Tibial nerve (tissue), 4 donors: ENCODE measurements at places on chromosomes 13 and 19. TPM values are rescaled to one million over a fixed set of nuclear protein-coding genes. Genes with fewer than 3 reads are reported as not detected.

DNA sequence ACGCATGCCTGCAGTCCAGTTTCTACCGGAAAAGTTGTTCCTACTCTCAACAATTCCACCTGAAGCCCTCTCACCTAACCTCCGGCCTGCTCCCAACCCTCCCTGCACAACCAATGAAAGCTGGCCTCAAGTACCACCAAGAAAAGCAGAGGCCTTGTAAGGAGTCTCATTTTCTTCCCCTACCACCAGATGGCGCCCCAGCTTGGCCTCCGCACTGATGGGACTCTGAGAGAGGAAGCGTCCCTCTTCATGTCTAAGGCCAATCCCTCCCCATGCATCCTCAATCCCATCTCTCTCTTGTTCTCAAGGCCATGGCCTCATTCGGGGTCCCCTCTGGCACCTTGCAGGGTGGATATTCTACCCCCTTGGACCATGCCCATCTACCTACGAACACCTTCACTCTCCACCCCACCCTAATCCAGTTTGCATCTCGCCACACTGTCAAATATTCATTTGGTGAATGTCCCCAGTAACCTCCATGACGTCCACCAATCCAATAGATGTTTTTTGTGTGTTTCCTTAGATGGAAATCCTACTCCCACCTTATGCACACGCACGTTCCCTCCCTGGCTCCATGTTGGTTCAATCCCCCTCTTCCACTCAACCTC lies 412.8 kb downstream of the ZNF536 start:
- peak; percentile 30 for DNase-seq

DNA sequence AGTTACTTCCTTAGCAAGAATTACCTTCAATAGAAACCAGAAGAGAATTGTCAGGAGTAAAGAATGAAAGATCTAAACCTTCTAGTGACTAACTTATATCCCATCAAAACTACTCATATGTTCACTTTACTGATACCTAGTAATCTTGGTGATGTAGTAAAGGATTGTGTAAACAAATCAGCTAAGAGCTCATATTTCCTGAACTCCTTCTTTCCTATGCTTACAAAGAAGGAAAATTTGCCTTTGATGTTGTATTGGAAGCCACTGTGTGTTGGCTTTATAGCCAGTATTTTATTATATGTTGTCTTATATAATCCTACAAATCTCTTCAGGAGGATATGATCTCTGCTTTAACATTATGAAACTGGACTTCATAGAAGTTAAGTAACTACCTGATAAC lies 671.0 kb downstream of the PCDH9 start:
- DNase-seq: no peak

DNA sequence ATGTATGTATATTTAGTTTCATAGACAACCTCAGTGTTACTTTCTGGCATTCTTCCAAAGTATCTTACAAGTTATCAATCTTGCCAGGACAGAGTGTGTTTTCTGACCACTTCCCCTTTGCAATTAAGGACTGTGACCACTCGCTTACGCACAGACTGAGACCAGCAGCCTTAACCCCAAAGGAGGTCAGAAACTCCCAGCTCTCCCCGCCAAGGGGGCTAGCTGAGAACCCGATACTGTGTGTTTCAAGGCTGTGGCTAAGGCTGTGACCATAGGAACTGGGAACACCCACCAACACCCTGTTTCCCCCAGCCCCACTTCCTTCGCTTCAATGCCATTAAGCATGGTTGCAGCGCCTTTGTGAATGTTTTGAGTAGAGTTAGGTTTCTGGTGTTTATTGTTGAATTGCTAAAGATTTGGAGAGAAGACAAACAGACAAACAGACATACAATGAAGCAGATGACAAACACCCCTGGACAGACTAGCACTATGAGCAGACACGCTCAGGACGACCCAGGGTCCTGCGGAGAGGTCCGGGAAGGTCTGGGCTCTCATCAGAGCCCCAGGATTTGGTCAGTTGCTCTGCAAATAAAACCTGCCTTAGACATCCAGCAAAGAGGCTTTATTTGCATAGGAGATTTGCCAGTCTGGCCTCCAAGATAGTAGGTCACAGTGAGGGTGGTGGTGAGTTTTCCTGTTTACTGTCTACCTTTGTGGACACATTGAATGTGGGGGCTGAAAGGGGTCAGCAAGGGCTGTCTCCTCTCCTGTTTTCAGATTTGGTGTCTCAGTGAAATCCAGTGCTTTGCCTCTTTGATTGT lies 25.0 kb upstream of the TNFSF11 start:
- DNase-seq: no peak

- peak; percentile 37 for DNase-seq
These were observed at the start of gene ZNF541 for GRCh38 chr19:47573071-47574026. TSS of gene ZNF541 (minus strand) at chr19:47573148. CDS start at chr19:47555856, 17,292 bp downstream.

DNA sequence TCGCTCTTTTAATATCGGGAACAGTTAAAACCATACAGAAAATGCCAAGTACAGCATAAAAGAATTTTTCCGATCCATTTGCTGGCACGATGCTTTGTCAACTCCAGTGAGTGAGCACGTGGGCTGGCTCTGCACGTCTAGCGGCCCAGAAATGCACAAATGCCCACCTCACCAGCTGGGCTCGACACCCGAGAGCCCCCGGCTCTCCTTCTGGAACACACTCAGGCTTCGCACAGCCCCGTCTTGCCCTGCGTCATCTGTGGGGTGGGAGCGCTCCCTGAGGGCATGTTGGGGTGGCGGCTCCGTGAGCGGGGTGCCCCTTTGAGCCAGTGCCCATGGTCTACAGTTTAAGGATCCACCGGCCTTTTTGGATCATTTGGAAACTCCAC lies 24.5 kb downstream of the ATP4B start:
- no peak for DNase-seq

- no peak for DNase-seq
These were observed 332.2 kb downstream of the MYO16 start for GRCh38 chr13:108961542-108962125.

GRCh38 chr19:39415111-39416046 lies 2.9 kb downstream of the PLEKHG2 start:
- no peak for DNase-seq

- no peak for DNase-seq
These were observed 12.5 kb downstream of the PEPD start for GRCh38 chr19:33508941-33509614.

Gene ZNF550
- total RNA-seq: 11.0 TPM

DNA sequence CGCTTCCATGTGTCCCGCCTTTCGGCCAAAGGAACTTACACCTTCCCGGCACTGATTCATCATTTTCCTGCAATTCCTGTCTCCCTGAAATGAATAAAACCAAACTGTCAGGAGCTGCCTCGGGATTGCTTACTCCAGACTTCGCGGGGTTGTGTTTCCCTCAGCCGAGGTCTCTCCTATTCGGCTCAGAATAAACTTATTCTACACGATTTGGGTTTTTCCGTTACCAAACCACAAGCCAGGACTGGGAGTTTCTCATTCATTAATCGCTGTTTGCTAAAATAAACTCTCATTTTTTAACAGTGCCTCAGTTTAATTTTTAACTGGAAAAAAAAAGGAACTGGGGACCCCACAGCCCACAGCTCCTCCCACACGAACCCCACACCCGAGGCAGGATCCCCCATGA lies 667 bp downstream of the ZNF878 start:
- DNase-seq: no peak

Gene ZNF625
- 11.6 TPM for total RNA-seq

Gene CHAMP1
- 29.4 TPM for total RNA-seq

- DNase-seq: no peak
These were observed 1.2 kb downstream of the RANBP3 start for GRCh38 chr19:5976768-5977167.

GRCh38 chr19:54158812-54159351 lies 639 bp downstream of the LENG1 start:
- no peak for DNase-seq

- peak; percentile 76 for DNase-seq
These were observed at the start of gene KLF12 for GRCh38 chr13:74134221-74134776. TSS of gene KLF12 (minus strand) at chr13:74134404.

Gene TINCR
- 2.6 TPM for total RNA-seq
